ENCODE measurements at places on chromosomes 7 and 10.

DNA sequence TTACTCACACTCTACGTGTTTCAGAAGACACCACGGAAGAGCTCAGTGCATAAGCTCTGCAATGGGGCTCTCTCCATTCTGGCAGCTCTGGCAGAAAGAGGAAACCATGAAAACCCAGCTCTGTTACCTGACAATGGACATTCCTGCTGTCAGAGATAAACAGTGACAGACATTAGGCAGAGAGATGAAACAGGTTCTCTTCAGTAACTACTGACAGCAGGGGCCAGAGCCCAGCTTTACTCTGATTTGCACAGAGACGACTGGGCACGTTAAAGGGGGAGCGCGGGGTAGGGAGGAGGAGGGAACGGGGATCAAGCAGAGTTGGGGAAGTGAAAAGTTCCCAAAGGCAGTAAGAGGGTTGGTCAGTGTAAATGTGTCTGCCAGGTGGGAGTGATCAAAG lies 206.1 kb downstream of the RAMP3 start:
- DNase-seq: no peak

DNA sequence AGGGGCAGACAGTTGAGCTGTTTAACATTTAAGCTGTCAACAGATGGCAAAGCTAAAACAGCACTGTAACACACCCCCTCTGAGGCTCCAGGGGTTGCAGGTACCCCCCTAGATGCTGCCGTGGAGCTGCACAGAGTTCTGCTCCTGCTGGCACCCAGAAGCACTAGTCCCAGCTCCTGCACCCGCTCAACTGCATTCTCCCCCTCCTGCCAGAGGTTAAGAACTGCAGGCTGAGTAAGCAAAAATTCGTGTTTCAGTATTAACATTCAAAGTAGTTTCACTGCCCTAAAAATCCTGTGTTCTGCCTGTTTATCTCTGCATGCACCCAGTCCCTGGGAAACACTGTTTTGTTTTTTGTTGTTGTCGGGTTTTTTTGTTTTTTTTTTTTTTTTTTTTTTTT lies 790.8 kb upstream of the KCND2 start:
- peak; percentile 19 for DNase-seq

GRCh38 chr10:129277084-129277483 lies 190.0 kb upstream of the MGMT start:
- no peak for DNase-seq

DNA sequence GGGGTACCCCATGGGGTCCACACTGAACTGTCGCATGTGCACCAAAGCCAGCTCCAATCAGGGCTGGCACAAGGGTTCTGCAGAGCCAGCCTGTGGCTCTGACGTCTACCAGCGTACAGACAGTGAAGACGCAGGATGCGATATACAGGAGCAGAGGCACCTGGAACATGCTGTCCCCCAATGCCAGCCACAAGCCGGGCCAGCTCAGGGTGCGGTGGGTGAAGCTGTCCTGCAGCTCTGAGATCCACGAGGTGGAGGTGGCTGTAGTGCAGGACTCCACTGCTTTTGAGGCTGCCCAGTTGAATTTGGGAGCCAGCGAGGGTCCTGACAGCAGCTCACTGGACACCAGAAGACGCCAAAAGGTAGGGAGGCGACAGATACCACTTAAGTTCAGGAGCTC lies 111.3 kb upstream of the PDSS1 start:
- DNase-seq: no peak

Data from endothelial cell (in vitro differentiated cells).